NCI-H446 (cell line): ENCODE measurements at places on chromosomes 7 and 10.

DNA sequence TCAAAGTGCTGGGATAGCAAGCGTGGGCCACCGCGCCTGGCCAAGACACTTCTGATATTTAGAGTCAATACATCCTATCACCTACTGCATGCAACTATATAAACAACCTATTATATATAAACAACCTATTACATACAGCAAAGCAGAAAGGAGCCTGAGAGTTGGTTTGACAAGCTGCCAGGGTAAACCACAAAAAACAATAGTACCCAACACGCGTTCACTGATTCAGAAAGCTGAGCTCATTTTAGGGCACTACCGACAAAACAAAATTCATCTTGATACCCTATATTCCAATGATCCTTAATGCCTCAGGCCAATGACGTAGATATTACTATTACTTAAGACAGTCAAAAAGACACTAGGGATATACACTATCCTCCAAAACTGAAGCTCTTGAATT, 16.2 kb downstream of the MALSU1 start:
- no peak for DNase-seq

GRCh38 chr7:3960942-3961341, 659.9 kb downstream of the SDK1 start:
- no peak for DNase-seq

- no peak for DNase-seq
Observed at GRCh38 chr10:114933588-114933987, 4.4 kb upstream of the TRUB1 start.

- no peak for DNase-seq
Observed at GRCh38 chr7:151873402-151873965, 3.4 kb downstream of the PRKAG2 start.

- no peak for DNase-seq
Observed at GRCh38 chr7:85469446-85470010, 282.7 kb upstream of the SEMA3D start.

DNA sequence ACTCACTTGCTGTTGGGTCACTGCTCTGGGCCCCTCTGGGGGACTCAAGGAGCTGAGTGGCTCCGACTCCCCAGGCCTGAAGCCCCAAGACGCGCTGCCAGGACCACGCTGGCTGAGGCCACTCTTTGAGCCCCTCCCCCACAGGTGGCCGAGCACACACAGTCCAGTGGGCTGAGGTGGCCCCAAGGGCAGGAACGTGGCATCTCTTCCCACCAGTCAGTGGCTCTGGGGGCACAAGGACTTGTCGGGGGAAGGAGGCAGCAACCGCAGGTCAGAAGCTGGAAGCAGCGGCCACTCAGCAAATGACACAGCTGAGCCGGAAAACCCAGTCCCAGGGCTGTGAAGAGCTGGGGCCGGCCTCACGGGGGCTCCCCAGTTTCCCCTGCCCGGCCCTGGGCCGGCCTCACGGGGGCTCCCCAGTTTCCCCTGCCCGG, 24.1 kb downstream of the GRIFIN start:
- DNase-seq = no peak

DNA sequence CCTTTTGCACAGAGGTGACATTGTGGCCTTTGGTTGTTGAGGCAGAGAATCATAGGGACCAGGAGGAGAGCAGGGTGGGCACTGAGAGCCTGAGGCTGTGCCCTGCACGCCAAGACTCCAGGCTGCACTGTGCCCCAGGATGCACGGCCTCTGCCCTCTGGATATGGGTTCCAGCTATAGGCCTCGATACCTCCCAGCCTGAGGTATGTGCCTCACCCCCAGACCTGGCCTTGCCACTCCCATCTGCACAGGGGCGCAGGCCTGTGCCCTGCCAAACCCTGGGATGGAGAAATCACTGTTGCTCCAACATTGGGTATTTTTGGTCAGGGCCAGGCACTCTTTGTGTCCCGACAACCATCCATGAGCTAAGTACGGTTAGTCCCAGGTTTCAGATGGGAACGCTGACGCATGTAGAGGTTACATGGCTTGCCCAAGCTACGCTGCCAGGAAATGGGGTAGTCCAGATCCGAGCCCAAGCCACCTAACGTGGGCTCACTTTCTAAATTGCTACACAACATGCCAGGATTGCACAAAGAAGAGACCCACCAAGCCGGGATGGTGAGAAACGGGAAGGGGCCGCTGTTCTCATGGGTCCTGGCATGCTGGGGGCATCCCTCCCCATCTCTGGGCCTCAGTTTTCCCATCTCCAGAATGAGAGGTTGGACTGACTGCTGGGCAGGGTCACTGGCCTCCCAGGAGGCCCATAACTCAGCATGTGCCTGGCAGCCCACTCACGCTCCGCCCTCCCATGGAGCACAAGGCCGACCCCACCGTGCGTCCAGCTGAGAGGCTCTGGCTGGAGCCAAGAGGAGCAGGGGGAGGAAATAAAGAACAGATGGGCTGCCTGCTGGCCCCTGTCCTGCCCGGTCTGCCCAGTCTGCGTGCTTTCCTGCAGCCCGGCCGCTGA, 44.2 kb downstream of the ZCCHC24 start:
- DNase-seq = peak; percentile 42

- no peak for DNase-seq
Observed at GRCh38 chr10:100014071-100014762, 4.5 kb upstream of the DNMBP start.

GRCh38 chr7:128728598-128728997, 10.6 kb upstream of the CALU start:
- DNase-seq = no peak

GRCh38 chr7:17619196-17619818, 320.9 kb downstream of the AHR start:
- DNase-seq = no peak

DNA sequence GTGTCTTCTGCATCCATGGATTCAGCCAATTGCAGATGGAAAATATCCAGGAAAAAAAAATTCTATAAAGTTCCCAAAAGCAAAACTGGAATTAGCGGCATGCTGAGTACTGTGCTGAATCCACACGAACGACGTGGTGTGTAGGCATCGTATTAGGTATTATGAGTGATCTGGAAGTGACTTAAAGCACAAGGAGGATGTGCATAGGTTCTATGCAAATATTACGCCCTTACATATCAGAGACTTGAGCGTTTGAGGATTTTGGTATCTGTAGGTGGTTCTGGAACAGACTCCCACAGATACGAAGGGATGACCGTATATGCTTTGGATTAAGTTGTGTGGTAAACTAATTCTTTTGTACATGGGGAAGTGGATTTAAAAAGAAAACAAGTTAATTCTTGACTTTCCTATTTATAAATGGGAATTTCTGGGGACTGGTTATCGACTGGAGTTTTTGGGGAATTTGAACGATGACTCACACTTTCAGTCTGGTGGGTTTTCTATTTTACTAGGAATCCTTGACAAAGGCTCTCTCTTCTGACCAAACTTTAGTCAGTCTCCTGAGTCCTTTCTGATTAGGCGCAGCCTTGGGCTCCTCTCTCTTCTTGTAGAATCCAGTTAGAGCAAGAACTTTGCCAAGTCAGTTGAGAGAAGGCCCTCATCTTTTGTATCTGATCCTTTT, 5.4 kb upstream of the NUB1 start:
- DNase-seq = no peak

DNA sequence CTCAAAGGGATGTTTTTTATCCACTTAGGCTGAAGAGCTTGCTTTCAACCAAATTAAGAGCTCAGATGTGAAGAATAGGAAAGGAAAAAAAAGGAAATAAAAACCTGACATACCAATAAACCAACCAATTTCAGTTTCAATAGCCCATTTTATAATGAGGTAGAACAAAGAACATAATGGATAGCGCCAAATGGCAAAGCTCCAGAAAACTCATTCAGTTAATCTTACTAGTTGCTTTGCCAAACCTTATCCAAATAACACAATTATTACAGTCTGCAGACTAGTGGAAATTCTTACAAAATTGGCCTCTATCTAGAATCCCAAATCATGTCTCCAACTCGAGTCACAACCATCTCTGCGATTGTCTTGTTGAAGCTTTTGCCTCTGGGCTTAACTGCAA, 337.0 kb downstream of the CRPPA start:
- peak; percentile 46 for DNase-seq

DNA sequence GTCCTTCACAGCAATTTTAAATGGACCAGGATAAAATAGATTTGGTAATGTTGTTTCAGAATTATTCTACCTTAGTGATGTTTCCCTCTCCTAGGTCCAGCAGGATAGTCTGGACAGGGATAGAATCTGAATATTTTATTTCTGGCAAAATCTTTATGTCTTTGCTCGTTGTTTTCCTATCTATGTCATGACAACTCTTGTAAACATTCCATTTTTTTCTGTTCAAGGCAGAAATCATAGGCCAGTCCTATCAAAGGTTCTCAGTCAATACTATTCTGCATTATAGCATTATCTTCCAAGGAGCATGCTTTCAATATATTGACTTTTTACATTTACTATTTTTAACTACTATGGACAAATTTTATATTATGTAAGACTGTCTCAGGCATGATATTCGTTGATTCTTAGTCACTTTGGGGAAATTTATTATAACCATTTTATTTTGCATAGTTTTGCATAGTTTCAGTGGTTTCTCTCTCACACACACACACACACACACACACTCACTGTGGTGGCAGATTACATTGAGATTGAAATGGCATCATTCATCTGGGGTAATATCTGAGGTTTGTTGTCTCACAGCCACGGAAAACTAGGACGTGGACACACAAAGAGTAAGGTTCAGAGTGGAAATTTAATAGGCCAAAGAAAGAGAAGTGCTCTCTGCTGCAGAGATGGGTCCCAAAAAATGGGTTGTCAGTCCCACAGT, 17.2 kb downstream of the TAS2R60 start:
- no peak for DNase-seq

DNA sequence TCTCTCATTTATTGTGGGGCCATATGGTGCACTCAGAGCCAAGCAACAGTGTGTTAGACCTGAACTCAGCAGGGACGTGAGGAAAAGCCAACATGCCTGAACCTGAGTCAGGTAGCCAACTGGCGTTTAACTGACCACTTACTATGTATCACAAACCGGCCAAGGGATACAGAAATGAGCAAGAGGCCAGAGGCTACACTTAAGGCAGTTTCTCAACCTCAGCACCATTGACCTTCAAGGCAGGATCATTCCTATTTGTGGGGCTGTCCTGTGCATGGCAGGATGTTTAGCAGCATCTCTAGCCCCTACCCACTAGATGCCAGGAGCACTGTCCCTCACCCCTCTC, 103.5 kb upstream of the NANOS1 start:
- DNase-seq = no peak

DNA sequence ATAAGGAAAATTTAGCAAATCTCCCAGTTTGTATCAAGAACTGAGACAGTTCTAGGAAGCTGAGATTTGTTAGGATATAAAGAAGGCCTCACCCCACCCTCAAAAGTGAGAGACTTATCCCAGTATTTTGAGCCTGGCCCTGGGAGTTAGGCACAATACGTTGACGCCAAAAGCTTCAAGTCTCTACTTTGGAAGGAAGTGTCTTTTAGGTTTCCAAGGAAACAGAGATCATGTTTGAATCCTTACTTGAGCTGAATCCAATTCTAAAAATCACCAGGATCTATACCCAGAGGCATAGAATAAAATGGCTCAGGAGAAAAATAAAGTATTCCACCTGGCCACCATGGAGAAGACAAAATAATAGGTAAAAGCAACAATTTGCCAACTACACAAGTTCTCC, 115.9 kb upstream of the NRG3 start:
- DNase-seq = no peak

GRCh38 chr7:15239801-15240200, 322.0 kb downstream of the AGMO start:
- no peak for DNase-seq

GRCh38 chr10:14742815-14743214, 31.9 kb downstream of the FAM107B start:
- no peak for DNase-seq

DNA sequence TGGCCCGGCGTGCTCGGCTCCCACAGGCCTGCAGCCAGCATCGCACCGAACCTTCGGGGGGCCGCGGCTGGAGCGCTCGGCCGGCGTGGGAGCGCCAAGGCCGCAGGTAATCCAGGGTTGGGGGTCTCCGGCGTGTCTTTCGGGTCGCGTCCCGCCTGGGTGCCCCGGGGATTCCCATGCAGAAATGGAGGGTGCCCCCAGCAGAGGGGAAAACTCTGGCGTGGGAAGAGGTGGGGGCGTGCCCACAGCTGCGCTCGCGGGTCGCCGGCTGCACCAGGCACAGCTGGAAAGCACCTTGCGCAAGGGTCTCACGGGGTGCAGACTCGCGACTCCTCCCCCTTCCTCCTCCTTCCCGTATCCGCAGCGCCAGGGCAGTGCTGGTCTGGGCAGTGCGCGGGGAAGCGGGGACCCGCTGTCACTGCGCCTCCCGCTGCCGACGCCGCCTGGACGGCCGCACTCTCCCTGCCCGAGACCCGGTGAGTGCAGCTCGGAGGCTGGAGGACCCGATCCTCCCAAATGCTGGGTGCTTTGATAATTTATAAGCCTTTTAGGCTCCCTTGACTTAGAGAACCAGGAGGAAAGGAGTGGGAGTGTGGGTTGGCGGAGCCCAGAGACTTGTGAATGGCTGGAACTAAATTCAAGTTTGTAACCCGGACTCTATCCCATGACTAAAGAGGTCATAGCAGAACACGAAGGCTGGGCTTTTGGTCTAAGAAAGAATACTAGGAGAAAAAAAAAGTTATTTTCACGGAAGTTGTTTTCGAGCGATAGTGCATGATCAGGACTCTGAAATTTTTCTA, 489 bp downstream of the MAP3K8 start:
- DNase-seq = no peak

- DNase-seq = no peak
Observed at GRCh38 chr7:118052336-118052735, 131.6 kb upstream of the LSM8 start.

DNA sequence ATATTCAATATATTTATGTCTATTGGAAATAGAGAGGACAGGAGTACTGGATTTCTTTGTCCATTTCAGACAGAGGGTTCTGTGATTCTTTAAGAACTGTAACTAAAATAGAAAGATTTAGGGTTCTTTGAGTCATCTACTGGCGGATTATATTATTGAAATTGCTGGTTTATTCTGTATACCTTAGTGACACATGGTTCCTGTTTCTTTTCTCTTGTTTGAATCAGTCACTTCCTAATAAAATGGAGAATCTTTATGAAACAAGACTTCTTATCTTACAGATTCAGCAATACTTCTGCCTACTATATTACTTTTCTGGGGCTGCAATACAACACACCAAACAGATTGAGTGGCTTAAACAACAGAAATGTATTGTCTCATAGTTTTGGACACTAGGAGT, 20.8 kb upstream of the ZNF800 start:
- no peak for DNase-seq

DNA sequence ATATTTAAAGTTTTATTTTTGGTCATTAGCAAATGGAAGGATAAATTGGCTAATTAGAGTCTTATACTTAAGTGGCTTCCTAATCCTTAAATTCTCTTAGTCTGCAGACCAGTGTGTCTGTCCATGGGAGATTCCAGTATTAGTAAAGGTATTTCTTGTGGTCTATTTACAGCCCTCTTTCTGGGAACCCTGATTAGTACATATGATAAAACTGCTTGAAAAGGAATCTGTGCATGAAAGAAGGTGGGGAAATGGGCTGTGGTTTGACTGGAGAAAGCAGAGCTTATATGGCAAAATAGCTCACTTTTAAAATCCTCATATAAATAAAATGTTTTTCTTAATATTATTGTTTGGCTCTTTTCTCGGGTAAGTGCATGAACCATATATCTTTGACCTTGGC, 124.5 kb upstream of the RHOBTB1 start:
- no peak for DNase-seq
